NCI-H2107 (cell line): ENCODE measurements at places on chromosomes 4 and X.

GRCh38 chrX:23773601-23774175 is 9.3 kb upstream of the SAT1 start:
- no peak for DNase-seq

DNA sequence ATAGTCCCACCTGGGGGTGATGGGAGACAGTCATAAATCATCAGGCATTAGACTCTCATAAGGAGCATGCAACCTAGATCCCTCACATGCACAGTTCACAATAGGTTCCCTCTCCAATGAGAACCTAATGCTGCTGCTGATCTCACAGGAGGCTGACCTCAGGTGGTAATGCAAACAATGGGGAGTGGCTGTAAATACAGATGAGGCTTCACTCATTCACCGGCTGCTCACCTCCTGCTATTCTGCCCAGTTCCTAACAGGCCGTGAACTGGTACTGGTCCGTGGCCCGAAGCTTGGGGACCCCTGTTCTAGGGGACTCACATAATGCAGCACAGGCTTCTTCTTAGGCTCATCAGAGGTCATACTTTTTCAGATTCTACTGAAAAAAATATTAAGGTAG is 625.9 kb upstream of the AGA start:
- DNase-seq = no peak

GRCh38 chr4:183098723-183099536 is at the start of gene WWC2:
WWC2 (plus strand) TSS chr4:183099257; CDS start chr4:183099492, 235 bp downstream.
- DNase-seq = peak; percentile 1

DNA sequence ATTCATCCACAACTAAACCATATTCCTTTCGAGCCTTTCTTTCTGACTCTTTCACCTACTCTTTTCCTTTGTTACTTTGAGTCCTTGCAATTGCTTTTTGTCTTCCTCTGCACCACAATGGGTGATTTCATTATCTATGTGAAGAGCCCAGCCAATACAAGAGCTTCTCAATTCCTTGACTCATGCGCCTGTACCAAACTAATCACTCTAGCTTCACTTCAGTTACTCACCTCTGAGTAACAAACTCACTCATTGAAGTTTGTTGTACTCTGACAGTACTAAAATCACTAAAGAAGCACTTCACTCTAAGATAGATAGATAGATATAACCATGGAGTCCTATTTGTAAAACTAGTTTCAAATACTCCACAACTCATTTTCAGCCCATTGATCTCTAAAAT is 191.7 kb upstream of the EPHA5 start:
- no peak for DNase-seq

DNA sequence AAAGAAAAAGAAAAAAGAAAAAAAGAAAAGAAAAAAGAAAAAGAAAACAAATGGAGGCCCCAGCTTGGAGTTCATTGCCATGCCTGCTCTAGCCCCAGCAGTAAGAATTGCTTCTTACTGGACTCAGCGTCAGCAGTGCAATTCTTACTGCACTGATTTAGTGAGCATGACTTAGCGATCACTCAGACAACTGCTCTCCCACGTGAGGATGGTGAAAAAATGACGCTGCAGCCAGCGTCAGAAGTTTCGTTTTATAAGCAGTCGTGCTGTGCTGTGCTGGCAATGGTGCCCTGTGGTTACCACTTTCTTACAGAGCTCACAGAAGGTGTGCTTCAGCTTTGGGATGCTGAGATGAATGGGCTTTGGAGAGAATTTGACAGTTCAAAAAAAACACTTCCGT is 68.3 kb upstream of the DDX3X start:
- no peak for DNase-seq

- no peak for DNase-seq
Observed at GRCh38 chr4:148061795-148062194, 329.9 kb downstream of the ARHGAP10 start.

- no peak for DNase-seq
Observed at GRCh38 chrX:30340753-30341152, 31.6 kb upstream of the NR0B1 start.

DNA sequence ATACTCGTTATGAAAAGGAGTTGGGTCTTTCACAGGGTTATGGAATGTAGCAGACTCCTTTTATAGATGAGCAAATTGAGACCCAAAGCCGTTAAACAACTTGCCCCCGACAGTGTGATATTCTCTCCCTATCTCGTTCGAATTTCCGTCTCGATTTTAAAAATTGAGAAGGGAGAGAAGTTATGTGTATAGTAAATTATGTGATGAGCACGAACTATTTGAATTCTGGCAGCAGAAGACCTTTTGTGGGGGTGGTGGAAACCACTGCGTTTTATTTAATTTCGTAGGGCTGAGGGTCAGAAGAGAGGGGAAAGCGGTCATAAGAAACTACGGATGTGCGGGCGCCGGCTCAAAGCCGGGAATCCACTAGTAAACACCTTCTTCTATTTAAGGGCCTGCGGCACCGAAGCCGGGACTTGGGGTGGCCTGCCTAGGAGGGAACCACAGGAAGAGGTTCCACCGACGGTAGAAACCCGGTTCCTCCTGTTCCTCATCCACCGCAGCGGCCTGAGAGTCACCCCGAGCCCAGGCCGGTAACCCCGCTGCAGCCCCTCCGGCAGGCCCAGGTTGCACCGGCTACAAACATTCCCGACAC is 1.5 kb upstream of the DDX3X start:
- DNase-seq = no peak

DNA sequence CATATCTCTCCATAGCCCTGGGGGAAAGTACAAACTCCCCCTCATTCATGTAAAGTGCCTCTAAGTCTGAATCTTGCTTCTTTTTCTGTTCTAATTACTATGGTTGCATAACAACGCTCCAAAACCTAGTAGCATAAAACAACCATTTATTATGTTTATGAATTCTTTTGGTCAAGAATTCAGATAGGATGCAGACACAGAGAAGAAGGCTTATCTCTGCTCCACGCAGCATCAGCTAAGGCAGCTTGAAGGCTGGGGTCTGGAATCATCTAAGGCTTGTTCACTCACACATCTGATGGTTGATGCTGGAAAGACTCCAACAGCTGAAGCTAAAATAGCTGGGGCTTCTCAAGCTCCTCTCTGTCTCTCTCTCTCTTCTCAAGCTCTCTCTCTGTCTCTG is 564.5 kb downstream of the ZNF674 start:
- no peak for DNase-seq

GRCh38 chr4:36900446-36900987 is 344.0 kb upstream of the NWD2 start:
- DNase-seq = no peak

DNA sequence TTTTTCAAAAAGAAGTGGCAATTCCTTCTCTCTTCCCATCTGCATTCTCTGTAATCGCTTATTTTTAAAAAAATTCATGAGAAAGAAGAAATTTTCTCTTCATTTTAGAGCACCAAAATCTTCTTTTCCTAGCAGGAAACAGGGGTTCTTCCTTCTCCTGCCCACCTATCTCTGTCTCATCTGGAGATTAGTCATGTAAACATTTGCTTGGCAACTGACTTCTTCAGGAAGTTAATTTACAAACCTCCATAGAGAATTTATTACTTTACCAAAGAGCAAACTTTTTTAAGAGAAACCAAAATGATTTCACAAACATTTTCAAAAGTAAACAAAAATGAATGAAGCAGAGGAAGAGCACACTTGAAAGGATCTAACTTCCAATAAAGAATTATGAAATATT is 13.5 kb downstream of the TTC29 start:
- no peak for DNase-seq

DNA sequence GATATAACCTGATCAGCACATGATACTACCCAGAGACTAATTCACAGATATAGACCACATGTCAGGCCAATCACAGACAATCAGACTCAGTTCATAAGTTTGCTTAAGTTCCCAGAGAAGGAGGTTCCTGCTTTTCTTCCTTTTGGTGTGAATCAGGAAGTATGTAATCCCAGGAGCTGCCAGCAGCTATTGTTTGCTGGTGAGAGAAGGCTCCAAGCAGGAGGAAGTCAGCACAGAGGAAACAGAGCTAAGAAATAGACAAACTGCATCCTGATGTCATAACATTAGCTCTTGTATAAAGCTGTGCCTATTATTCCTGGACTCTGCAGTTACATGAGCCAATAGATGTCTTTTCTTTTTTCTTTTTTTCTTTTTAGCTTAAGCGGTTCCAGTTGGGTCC is 50.9 kb downstream of the UCHL1 start:
- no peak for DNase-seq

GRCh38 chr4:13112030-13112429 is 372.1 kb downstream of the RAB28 start:
- DNase-seq = no peak

- DNase-seq = no peak
Observed at GRCh38 chr4:186930024-186930423, 206.4 kb upstream of the FAT1 start.

DNA sequence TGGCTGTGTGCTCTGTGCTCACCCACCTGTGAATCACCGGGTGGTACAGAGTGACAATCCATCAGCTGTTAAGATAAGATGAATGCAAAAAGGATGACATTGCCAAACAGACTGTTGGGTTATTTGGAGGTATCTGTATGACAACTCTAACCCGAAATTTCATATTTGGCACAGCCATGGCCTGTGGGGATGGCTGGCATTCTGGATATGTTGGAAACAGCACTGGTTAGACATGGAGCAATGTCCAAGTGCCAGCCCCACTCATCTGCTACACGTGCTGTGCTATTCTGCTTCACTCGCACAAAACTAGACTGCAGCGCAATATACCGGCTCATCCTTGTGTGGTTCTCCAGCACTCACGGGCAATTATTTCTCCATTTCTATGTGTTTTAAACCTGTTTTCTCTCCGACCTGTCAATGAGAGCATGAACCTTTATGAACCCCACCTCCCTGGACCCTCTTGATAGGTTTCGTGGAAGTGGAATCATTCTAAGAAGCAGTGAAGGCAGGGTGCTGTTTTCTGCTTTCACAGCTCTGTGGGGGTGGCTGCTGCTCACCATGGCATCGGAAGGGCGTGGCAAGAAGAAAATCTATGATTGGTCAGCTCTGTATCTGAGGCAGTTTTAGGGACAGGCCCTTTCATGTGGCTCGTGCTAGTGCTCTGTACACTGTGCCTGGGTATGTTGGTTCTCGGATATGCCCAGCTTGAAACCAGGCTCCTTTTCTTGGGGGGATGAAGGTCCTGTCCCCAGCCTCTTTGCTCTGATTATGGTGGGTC is 94.9 kb downstream of the ENPP6 start:
- no peak for DNase-seq

GRCh38 chrX:46341767-46342322 is 203.4 kb downstream of the ZNF674 start:
- no peak for DNase-seq

DNA sequence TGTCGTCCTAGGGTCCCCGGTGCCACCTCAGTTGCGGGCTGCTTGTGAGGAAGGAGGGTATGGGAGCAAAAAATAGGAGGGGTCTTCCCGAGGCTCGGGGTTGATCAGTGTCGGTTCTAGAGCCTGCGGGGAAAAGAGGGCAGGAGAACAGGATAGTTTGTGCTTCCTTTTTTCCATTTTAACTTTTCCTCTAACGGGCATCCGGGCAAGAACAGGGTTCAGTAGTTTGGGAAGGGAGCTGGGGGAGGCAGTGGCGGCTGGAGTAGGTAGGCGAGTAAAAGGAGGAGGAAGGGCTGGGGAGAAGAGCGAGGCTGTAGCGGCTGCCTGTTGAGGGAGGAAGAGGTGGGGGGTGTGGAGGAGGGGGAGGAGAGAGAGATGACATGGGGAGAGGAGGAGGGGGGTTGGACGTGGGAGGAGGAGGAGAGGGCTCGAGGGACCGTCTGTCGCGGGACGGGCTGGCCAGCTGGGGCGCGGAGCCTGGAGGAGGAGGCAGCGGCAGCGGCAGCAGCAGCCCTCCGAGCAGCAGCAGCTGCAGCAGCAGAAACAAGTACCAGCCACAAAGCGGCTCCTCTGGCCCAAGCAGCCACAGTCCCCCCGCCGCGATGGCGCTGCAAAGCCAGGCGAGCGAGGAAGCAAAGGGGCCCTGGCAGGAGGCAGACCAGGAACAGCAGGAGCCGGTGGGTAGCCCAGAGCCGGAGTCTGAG is at the start of gene SLC16A2:
TSS of gene SLC16A2 (plus strand) at position 458 of the 704 bp plus-strand sequence. CDS start at position 603, 145 bp downstream.
- no peak for DNase-seq

DNA sequence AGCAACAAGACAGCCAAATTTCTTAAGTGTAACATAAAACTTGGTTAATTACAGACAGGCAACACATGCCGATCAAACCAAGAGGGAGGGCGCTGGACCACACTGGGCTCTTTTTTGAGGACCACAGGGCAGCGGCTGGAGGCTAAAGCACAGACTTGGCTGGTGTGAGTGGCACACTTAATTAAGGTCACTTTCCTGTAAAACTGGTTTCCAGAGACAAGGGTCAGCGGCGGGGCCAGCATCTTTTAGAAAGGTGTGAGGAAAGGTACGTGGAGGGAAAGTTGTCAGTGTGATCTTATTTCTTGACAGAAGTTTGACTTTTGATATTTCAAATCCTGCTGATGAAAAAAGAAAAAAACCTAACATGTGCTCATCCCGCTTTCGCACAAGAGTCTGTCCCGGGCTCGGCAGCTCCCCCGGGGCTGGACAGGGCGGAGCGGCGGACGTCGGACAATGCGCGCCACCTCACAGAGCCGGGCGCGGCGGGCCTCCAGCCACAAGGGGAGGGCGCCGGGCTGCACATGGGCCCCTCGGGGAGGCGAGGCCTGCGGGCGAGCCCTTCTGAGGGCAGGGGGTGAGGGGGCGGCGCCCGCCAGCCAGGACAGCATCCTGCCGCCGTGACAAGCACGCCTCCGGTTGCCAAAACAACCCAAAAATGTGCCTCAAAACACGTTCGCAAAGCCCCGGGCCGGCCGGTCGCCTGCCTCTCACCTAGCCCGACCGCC is 660 bp upstream of the HSPA4L start:
- DNase-seq = no peak

DNA sequence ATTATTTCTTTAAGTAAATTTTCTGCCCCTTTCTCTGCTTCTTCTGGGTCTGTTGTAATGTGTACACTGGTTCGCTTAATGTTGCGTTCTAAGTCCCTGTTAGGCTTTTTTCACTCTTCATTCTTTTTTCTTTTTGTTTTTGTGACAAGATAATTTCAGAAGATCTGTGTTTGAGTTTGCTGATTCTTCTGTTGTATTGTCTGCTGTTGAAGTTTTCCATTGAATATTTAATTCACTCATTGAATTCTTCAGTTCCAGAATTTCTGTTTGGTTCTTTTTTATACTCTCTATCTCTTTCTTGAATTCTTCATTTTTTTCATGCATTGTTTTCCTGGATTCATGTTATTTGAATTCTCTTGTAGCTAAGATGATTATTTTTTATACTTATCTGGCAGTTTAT is 66.3 kb upstream of the NUDT6 start:
- DNase-seq = no peak

DNA sequence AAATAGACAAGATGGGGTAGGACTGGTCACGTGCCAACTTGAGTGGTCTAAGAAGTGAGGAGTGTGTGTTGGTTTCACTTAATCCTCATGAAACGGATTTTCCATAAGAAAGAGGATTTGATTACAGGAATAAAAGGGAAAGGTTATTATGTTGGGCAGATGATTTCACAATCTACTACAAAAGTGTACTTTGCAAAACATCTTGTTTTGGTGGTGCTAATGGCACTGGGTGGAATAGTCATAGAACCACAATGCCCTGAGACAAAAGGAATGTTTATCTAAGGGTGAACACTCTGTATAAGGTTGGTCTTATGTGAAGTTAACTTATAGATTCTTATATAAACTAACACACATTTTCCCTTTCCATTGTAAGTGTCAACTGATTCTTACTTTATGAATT is 45.6 kb downstream of the GLUD2 start:
- DNase-seq = no peak

- no peak for DNase-seq
Observed at GRCh38 chrX:153608806-153609205, 9.9 kb upstream of the CCNQ start.

GRCh38 chrX:108736509-108737479 is at the start of gene IRS4:
IRS4 (minus strand) TSS chrX:108736563.
- DNase-seq = no peak
